Peyer's patch (tissue), 4 donors: ENCODE measurements at places on chromosomes 4 and X. TPM values are rescaled to one million over a fixed set of nuclear protein-coding genes. Genes with fewer than 3 reads are reported as not detected.

The TKTL2 gene
- total RNA-seq: not detected

DNA sequence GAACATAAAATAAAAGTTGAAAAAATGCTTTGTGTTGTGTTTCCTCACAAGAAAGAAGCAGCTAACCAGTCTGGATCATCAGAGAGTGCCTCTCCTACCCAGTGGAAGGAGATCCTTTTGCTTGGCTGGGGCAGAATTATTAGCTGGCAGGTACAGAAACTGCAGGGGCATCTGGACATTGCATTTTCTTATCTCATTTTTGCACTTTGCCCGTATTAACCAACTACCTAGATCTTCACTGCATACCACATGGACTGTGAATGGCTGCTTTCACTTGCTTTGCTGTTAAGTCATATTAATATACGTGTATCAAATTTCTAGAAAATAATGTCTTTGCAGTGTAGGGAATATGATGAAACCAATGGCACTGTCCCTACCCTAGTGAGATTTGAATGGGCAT is 52.9 kb upstream of the PDGFRA start:
- no peak for DNase-seq

DNA sequence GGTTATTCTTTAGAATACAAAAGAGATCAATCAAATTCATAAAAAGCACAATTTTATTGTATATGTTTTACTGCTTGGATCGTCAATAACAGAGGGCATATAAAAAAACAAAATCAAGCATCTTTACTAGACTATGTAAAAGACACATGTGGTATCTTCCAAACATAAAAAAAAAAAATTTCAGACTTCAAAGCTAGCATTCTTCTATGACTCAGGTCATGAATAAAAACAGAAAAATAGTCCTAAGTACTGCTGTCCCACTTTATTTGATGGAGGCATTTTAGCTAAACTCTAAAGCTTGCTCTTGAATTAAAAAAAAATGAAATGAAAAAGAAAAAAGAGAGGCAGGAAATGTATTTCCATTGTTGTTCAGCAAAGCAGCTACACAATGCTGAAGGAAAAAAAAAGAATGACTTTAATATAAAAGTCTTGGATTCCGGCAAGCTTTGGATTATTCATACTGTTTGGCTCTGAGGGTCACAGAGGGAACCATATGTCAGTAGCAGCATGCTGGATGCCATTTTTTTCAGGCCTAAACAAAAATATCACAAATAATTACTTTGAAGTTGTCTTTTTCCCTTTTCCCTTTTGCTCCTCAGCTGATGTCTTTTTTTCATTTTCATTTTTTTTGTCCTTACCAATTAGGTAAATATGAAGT is 249.1 kb upstream of the DIAPH2 start:
- DNase-seq: no peak

DNA sequence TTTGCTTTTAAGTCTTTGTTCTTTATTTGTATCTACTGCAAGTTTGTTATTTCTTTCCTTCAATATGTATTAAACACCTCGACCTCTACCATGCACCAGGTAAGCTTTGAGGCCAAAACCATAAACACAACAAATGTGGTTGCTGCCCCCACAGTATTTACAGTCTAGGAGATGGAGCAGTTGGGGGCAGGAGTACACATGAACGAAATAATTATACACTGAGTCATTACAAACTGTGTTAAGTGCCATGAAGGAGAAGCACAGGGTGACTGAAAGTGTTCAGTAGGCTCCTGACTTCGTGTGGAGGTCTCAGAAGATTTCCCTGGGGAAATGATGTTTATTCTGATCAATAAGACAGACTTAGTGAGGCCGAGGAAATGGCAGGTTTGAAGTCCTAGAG is 30.3 kb downstream of the SLC25A43 start:
- no peak for DNase-seq

The RPS6KA6 gene
- total RNA-seq: 7.9 TPM

GRCh38 chr4:168527560-168527959 is 30.7 kb downstream of the PALLD start:
- no peak for DNase-seq
